H9 (cell line): ENCODE measurements at places on chromosomes 5 and 9. TPM values are rescaled to one million over a fixed set of nuclear protein-coding genes. Genes with fewer than 3 reads are reported as not detected.

Gene ACTBL2
- total RNA-seq: not detected in 2 replicates

Gene PCDHB13
- total RNA-seq: 1.5 and 1.7 TPM in 2 replicates

- no peak overlapping the region for H3K27ac ChIP-seq
- no peak for DNase-seq
- H3K4me1 ChIP-seq: no peaks in the 10 kb centered on the region
- H3K36me3 ChIP-seq: no peaks in the 10 kb centered on the region
Observed at GRCh38 chr5:56102889-56103288, 108.1 kb upstream of the IL6ST start.

- H3K4me3 ChIP-seq: 0 out of 3 replicates have a peak overlapping the region, but pooled peaks have one; percentile 0
- H3K4me1 ChIP-seq: no peaks in the 10 kb centered on the region; the same call in 1 of the 2 replicates
- H3K36me3 ChIP-seq: peaks cover 18% of the 10 kb centered on the region
- H3K27ac ChIP-seq: no peak overlapping the region
Observed at GRCh38 chr9:6418764-6419163, 5.8 kb downstream of the UHRF2 start.

- no peaks in the 10 kb centered on the region for H3K27me3 ChIP-seq
- H3K36me3 ChIP-seq: no peaks in the 10 kb centered on the region
- DNase-seq: no peak
- H3K4me1 ChIP-seq: peaks cover 5% of the 10 kb centered on the region
- no peak overlapping the region for H3K27ac ChIP-seq
Observed at GRCh38 chr5:154271466-154271865, 80.9 kb downstream of the GALNT10 start.

DNA sequence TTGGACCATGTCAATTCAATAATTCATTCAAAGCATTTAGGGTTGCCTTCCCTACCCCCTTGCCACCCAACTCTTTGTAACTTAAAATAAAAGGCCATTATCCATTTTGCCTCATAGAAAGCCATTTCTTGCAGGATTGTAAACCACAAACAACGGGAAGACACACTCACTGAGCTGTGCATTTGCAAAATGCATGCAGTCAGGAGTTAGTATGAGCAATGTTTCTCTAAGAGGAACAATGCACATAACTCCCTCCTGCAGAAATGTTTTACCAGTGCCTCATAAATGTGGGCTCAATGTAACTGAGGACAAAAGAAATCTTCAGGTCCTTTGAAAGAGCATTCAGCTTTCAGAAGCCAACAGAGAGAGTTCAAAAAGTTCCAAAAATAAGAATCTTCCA lies 98.5 kb upstream of the ABCA1 start:
- H3K27me3 ChIP-seq: no peaks in the 10 kb centered on the region
- DNase-seq: no peak
- H3K4me1 ChIP-seq: no peaks in the 10 kb centered on the region
- H3K27ac ChIP-seq: no peak overlapping the region

- H3K4me3 ChIP-seq: no peak overlapping the region
- H3K27me3 ChIP-seq: no peaks in the 10 kb centered on the region
- H3K4me1 ChIP-seq: peaks cover 2% of the 10 kb centered on the region; the same call in 1 of the 2 replicates
- H3K27ac ChIP-seq: no peak overlapping the region
- H3K36me3 ChIP-seq: peaks cover 18% of the 10 kb centered on the region
Observed at GRCh38 chr5:113190347-113190746, 213.7 kb downstream of the DCP2 start.

GRCh38 chr9:1957856-1958255 lies 57.3 kb upstream of the SMARCA2 start:
- no peaks in the 10 kb centered on the region for H3K27me3 ChIP-seq
- H3K36me3 ChIP-seq: no peaks in the 10 kb centered on the region
- DNase-seq: no peak

DNA sequence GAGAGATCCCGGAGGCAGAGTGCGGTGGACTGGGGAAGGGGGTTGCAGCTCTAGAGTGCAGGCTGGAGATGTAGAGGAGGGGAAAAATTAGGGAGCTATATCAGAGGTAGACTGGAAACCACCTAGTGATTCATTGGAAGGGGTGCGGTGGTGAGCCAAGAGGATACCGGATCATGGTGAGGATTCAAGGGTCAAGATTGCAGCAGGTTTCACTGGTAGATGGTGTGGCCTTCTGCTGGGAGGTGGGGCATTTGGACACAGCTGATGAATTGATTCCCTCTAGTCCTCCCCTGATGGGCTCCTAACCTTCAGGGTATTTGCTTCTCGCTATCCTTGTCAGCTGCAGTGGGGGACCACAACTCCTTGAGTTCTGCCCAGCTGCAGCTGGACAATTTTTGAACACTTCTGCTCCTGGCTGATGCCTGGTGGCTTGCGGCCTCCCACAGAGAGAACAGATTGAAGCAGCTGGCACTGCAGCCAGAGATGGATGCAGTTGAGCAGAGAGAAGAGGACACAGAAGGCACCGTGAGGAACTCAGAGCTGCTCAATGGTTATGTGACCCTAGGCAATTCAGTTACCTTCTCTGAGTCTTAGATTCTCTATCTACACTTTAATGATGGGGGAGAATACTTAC lies 134.4 kb upstream of the ABCA1 start:
- DNase-seq: no peak
- H3K4me3 ChIP-seq: no peak overlapping the region
- H3K36me3 ChIP-seq: no peaks in the 10 kb centered on the region
- no peaks in the 10 kb centered on the region for H3K27me3 ChIP-seq
- peaks cover 4% of the 10 kb centered on the region; the same call in 1 of the 2 replicates for H3K4me1 ChIP-seq
